Ecto neural progenitor cell (in vitro differentiated cells): ENCODE measurements at places on chromosomes 7 and 10.

- DNase-seq: no peak
Measured at GRCh38 chr10:94428766-94429707, 26.7 kb downstream of the TBC1D12 start.

DNA sequence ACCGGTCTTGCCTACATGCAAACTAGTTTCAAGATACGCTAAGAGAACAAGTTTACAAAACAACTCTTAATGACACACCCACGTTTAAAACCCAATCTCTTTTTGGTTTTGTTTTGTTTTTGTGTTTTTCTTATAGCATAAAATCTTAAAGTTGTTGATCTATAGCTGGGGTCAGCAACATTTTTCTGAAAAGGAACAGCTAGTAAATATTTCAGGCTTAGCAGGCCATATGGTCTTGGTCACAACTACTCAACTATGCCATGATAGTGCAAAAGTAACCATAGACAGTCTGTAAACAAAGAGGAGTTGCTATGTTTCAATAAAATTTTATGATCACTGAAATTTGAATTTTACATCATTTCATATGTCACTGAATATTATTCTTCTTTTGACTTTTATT, 327.4 kb downstream of the AGMO start:
- no peak for DNase-seq

DNA sequence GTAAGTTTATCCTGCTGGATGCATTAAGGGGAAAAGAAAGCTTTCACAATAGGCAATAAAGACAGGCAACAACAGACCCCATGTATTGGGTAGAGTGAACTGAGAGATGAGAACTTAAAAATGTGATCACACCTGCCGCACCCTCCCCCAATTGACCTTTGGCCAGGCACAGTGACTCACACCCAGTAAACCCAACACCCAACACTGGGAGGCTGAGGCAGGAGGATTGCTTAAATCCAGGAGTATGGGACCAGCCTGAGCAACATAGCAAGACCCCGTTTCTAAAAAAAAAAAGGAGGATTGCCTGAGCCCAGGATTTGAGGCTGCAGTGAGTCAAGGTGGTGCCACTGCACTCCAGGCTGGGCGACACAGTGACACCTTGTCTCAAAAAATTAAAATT, 86.9 kb downstream of the MPP7 start:
- DNase-seq: no peak

GRCh38 chr7:22320416-22320815, 36.5 kb downstream of the RAPGEF5 start:
- no peak for DNase-seq

- DNase-seq: no peak
Measured at GRCh38 chr7:152663931-152664330, 12.0 kb downstream of the XRCC2 start.

DNA sequence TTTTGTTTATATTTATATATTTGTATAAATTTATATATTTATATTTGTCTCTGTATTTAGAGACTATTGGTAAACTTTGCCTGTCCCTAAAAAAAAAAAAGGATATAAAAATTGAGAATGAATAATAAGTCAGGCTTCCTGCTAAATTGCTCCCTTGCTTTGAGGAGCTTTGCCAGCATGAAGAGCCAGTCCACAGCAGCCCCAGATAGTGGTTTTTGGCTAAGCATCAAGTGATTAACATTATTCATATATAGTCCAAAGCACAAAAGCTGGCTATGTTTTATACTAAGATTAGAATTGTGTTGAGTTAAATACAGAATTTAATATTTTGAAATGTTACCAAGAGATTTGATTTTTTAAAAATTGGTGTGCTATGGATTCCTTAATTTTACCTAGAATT, 264.9 kb upstream of the FERD3L start:
- DNase-seq: no peak

DNA sequence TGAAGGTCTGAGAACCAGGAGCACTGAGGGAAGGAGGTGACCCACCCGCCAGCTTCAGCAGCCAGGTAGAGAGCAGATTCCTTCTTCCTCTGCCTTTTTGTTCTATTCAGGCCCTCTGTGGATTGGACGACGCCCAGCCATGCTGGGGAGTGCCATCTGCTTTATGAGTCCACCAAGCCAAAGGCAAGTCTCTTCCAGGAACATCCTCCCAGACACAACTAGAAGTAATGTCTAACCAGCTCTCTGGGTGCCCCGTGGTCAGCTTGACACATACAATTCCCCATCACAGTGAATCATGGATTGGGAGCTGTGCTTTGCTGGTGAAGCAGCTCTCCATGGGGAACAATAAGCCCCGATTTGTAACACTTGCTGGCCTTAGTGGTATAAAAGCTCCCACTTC, 125.2 kb downstream of the CCDC3 start:
- no peak for DNase-seq

- DNase-seq: no peak
Measured at GRCh38 chr10:10392511-10392910, 625.2 kb upstream of the CELF2 start.

DNA sequence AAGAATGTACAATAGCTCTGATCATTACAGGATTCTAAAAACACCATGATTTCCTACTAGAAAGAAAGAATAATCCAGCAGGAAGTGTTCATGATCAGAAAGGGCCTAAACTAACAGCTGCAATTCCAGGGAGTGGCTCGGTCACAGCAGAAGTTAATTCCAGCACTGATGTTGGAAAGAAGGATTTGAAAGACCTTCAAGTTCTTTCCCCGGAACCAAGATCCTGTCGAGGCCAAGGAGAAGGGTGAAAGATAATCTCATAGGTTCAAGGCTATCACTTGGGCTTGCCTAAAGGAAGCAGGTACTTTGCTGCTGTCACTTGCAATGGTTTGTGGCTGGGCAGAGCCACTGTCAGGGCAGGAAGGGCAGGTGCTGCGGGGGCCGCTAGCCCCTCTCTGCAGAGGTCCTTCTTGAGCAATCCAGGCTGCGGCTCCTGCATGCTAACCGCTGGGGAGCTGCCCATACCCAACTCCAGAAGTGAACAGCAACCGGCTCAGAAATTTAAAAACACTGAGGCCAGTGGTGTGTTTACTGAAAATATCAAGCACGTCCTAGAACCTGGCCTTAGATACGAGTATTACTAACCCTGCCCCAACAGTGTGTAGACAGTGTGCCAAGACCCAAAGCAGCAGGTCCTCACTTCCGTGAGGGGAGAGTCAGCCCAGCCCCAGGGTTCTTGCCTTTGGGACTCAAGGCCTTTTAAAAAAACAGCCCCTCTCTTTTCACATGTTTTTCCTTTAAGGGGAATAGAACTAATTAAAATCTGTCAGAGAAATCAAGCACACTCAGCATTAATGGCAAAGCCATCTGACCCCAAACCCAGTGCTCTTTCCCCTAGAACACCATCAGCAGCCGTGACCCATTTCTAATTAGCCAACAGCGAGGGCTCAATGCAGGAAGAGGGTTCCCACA, 76.8 kb downstream of the VIPR2 start:
- no peak for DNase-seq

DNA sequence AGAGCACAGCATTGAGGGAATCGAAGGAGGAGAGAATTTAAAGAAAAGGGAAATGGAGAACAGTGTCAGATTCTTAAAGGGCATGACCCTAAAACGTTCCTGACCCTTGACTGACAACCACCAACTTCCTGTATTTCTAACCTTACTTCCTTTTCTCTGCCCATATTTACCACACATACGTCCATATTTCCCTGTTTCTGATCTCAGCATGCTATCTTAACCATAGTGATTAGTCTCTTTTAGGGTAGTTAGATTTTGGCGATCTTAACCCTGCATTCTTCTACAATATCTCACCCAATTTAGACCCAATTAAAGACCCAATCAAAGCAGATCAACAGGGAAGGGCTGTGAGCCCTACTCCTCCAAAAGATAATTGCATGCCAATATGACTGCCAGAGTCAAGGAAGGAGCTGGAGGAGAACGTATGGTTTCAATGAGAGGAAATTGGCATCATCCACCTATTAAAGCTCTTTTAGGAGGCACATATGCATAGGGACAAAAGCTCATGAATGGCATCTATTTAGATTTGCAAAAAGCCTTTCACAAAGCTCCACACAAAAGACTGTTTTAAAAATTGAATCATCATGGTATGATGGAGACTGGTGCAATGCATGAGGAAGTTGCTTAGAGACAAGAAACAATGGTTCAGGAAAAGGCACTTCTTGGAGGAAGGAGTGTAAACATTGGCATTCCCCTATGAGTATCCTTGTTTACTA, 49.0 kb upstream of the ARHGAP12 start:
- DNase-seq: no peak

GRCh38 chr10:132548106-132548823, 10.7 kb downstream of the INPP5A start:
- no peak for DNase-seq

DNA sequence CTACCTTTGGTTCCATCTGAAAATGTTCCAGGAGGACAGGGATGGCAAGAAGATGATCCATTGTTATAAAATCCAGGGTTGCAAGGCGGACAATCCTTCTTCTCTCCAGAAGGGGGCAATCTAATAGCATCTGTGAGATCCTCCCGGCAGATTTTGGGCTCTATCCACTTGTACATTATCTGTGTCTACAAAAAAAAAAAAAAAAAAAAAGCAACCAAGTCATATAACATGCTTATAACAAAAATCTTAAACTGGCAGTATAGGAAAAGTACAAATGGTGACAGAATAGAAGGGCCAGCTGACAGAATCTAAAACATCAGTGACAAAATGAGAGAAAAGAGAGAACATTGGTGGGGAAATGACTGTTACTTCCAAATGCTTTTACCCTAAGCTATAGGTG, 132.7 kb downstream of the ELAPOR2 start:
- no peak for DNase-seq

DNA sequence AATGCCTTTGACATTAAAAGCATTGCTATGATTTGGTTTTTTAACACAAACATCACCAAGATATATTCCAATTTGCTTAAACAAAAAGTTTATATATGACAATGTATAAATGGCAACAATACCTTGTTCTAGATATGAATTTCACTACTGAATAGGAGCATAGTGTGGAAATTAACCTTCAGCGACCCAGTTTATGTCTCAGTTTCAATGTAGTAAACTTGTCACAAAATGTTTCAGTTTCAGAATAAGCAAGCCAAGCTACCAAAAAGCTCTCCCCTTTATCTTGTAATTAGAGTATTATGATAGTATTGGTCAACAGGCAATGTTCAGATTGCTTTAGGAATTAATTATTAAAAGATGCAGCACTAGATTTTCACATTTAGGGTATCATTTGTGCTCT, 99.6 kb upstream of the PCDH15 start:
- no peak for DNase-seq

- no peak for DNase-seq
Measured at GRCh38 chr10:78438907-78439809, 405.5 kb downstream of the RPS24 start.

GRCh38 chr7:1291357-1291689, 58.7 kb downstream of the UNCX start:
- DNase-seq: no peak

DNA sequence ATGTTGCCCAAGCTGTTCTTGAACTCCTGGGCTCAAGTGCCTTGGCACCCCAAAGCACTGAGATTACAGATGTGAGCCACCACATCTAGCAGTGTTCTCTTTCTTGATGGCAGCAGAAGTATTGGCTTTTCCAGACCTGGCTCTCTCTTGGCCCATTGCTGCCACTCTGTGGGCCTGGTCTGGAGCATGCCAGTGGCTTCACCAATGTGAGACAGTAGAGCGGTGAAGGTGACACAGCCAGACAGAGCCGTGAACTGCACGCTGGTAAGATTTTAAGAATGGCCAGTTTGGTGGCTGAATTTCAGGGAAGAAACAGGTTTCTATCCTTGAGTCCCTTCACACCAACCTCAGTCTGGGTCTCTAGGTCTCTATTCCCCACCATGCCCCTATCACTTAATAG, 552.7 kb upstream of the NRP1 start:
- no peak for DNase-seq

- DNase-seq: no peak
Measured at GRCh38 chr7:128081351-128081750, 50.1 kb upstream of the LRRC4 start.

- DNase-seq: no peak
Measured at GRCh38 chr10:36759141-36759805, 366.1 kb upstream of the ANKRD30A start.

DNA sequence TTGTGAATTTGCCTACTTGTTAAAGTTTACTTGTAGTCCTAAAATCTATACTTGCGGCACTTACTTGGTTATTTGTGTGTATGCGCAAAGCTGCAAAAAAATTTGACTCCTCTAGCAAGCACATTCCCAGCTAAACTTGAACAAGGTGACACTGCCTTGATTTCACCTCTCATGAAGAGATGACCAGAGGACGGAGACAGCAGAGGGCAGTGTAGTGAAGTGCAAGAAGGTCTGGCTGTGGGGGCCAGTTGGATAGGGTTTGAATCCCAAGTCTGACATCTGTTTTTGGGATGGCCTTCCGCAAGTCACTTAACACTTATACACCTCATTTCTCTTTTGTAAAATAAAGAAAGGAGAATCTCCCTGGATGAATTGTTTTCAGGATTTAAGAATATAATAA, 15.7 kb downstream of the SLK start:
- DNase-seq: no peak

DNA sequence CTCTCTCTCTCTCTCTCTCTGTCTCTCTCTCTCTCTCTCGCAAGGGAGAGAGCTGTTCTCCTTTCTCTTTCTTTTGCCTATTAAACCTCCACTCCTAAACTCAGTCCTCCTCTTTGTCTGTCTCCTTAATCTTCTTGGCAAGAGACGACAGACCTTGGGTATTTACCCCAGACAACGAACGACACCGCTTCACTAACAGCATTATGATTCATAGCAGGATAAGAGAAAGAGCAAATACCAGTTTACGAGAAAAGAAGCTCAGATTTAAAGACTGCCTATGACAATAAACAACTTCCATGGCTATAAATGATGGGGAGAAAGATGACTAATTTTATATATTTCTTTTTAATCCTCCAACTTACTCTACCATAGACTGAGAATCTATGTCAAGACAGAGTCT, 1396.5 kb upstream of the CELF2 start:
- no peak for DNase-seq

DNA sequence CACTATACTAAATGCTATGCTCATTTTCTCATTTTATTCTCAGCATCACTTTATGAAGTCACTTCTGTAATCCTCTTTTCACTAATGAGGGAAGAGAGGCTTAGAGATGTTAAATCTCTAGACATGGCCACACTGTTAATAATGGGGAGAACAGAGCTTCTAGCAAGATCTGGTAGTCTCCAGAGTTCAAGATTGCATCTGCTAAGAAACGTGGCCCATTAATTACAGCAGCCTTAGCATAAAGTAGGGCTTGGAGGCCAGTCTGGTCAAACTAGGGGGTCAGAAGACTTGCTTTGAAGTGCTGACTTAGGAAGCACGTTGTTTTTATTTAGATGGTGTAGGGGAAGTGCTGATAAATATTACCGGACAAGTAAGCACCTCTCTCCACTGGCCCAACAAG, 29.3 kb downstream of the ARL4A start:
- DNase-seq: no peak

DNA sequence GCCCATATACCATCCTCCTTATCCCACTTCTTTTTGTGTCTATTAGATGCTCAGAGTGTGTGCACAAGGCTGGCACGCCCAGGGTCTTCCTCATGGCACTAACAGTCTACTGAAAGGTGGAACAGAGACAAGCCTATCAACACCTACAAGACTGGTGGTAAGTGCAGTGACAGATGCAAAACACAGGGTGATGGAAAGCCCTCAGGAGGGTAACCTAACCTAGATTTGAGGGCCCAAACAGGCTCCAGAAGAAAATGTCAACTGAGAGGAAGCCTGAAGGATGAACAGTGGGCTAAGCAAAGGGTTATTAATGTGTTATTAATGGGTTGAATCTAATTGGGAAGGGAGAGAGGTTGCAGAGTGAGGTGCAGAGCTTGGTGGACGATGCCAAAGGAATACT, 1.2 kb upstream of the FAS start:
- DNase-seq: no peak
